A549 treated with ZK216348 at 1 μM for 4 hours (cell line): ENCODE measurements at places on chromosomes 12 and 14. TPM values are rescaled to one million over a fixed set of nuclear protein-coding genes. Genes with fewer than 3 reads are reported as not detected.

Gene NOS1
- total RNA-seq: 0.40 to 0.65 TPM (median 0.55 TPM) in 5 replicates

Gene TRIP11
- total RNA-seq: 4.2 to 11.6 TPM (median 10.8 TPM) in 5 replicates

Gene AICDA
- 0.12 to 0.31 TPM (median 0.22 TPM) in 4 of 5 replicates, not detected in the other for total RNA-seq

Gene SERPINA3
- total RNA-seq: 10.4 to 12.3 TPM (median 11.0 TPM) in 5 replicates

Gene KRT78
- 0.24 TPM in 1 of 5 replicates, not detected in the others for total RNA-seq

Gene CACNA2D4
- total RNA-seq: not detected in 5 replicates

Gene SLC25A21
- 0.34 to 2.3 TPM (median 0.75 TPM) in 5 replicates for total RNA-seq

Gene RNF31
- total RNA-seq: 14.7 to 35.4 TPM (median 31.7 TPM) in 5 replicates

Gene SLC41A2
- 18.7 to 26.6 TPM (median 22.2 TPM) in 5 replicates for total RNA-seq

Gene KRT74
- total RNA-seq: not detected in 5 replicates

Gene LALBA
- total RNA-seq: not detected in 5 replicates

Gene SRGAP1
- total RNA-seq: 9.0 to 15.1 TPM (median 10.9 TPM) in 5 replicates

Gene TAS2R46
- not detected in 5 replicates for total RNA-seq

Gene ZDHHC22
- 0.13 to 0.20 TPM (median 0.20 TPM) in 5 replicates for total RNA-seq

Gene KRT2
- not detected in 5 replicates for total RNA-seq

Gene BHLHE41
- 0.77 to 3.2 TPM (median 1.2 TPM) in 5 replicates for total RNA-seq

Gene TAS2R42
- not detected in 5 replicates for total RNA-seq
